ENCODE measurements at places on chromosomes 11 and 22.

GRCh38 chr11:113493206-113493605 lies 18.0 kb upstream of the DRD2 start:
- DNase-seq, result no peak

- DNase-seq, result no peak
Observed at GRCh38 chr11:62646825-62647608, 604 bp upstream of the GANAB start.

DNA sequence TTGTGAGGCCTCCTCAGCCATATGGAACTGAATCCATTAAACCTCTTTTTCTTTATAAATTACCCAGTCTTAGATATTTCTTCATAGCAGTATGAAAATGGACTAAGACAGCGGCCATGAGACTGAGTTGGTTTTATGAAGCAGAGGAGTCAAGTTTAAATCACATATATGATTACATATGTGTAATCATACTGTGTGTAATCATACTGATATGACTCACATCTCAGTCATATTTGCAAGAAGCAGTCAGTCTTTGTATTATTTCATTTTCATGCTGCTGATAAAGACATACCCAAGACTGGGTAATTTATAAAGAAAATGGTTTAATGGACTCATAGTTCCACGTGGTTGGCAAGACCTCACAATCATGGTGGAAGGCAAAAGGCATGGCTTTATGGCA lies 89.8 kb downstream of the SYT9 start:
- DNase-seq, result no peak

- DNase-seq, result no peak
Observed at GRCh38 chr11:42249401-42249800, 789.9 kb upstream of the LRRC4C start.

- DNase-seq, result no peak
Observed at GRCh38 chr11:94775567-94776327, 7.6 kb downstream of the AMOTL1 start.

DNA sequence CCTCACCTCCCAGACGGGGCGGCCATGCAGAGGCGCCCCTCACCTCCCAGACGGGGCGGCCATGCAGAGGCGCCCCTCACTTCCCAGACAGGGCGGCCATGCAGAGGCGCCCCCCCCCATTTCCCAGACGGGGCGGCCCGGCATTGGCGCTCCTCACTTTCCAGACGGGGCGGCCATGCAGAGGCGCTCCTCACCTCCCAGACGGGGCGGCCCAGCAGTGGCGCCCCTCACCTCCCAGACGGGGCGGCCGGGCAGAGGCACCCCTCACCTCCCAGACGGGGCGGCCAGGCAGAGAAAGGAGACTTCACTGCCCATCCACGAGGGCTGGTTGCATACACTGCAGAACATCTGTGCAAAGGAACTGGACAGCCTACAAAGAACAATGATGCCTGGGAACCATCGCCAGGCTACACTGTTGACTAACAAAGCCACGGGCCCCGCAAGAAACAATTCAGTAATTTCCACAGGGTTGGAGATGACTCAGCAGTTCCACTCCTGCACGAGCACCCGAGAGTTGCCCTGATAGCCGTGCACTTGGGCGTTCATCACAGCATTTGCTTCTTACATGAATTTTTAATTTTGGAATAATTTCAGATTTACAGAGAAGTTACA lies 58.7 kb downstream of the CTTN start:
- no peak for DNase-seq

DNA sequence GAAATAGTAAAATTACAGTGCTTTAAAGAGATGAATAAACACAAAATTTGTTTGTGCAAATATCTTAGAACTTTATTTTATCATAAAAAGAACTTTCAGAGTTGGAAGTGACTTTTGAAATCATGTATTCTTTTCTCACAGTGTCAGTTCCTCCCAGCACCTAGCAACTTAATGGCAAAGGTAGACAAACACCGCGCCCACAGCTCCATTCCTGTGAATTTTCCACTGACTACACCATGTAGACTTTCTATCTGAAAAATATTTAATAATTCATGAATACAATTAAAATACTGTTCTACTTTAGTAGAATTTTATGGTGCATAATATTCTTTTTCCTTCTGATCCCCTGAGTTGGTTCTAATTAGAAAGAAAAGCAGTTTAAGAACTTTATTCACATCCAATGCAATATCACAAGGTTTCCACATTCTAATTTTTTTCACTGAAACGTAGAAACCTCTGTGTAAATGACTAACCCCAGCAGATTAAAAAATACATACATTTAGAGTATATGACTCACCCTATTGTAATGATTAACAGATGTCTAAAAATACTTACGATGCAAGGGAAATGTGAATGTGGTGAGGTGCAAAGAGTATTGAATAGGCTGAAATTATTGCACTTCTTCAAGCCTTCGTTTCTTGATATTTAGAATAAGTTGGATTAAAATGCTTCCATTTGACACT lies 218.2 kb upstream of the CCDC179 start:
- no peak for DNase-seq
